ENCODE measurements at places on chromosomes 3 and 15.

- no peak for DNase-seq
Observed at GRCh38 chr3:27326202-27326601, 43.0 kb downstream of the NEK10 start.

- no peak for DNase-seq
Observed at GRCh38 chr15:26771578-26772153, 1.2 kb downstream of the GABRB3 start.

- DNase-seq, result no peak
Observed at GRCh38 chr3:67635257-67635656, 19.2 kb downstream of the SUCLG2 start.

DNA sequence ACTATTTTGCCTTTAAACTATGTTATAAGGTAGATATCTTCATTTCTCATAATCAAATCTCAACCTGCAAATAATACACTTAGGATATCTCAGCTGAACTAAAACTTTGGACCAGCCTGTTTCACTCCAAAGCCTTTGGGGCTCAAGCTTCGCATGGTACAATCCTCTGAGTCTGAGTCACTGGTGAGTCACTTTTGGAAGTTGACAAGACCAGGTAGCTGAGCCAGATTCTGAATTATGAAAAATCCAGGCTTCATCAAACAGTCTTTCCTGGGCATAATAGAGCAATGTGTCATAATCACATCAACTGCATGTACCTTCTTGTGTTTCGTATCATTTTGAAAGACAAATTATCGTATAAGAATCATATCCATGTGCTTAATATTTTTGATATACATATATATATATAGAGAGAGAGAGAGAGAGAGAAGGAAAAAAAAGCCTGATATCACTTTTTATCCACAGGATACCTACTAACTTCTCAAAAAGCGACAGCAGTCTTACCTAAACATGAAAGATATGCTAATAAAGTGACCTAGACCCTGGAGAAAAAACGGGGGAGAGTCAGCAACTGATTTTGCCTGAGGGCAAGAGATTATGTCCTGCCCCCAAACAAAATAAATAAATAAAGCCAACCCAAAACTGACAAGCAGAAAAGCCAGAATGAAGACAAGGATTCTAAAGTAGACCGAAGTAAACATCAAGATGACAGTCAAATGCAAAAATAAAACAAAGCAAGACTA, 263.9 kb upstream of the TGFBR2 start:
- no peak for DNase-seq

DNA sequence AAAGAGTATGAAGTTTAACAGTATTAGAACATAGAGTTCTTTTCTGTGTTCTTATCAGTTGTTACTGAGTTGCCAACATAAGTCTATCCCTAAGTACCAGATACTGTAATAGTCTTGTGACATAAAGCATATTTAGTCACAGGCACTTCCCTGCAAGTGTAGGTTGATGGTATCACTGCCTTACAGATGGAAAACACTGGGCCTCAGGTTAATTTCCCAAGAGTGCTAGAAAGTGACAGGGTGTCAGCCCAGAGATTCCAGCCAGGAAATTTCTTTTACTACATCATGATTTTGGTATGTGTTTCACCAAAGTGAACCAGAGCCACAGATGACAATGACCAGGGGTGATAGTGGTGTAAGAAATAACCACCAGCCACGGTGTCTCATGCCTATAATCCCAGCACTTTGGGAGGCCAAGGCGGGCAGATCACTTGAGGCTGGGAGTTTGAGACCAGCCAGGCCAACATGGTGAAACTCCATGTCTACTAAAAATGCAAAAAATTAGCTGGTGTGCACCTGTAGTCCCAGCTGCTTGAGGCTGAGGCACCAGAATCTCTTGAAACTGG, 3.2 kb downstream of the EIF1B start:
- DNase-seq, result no peak

GRCh38 chr3:64518496-64518895, 169.3 kb downstream of the ADAMTS9 start:
- no peak for DNase-seq

GRCh38 chr15:71781965-71782265, 28.4 kb upstream of the NR2E3 start:
- no peak for DNase-seq

- no peak for DNase-seq
Observed at GRCh38 chr3:112633191-112633590, 7.8 kb downstream of the CCDC80 start.

- DNase-seq, result no peak
Observed at GRCh38 chr3:180332608-180333007, 269.4 kb upstream of the TTC14 start.

DNA sequence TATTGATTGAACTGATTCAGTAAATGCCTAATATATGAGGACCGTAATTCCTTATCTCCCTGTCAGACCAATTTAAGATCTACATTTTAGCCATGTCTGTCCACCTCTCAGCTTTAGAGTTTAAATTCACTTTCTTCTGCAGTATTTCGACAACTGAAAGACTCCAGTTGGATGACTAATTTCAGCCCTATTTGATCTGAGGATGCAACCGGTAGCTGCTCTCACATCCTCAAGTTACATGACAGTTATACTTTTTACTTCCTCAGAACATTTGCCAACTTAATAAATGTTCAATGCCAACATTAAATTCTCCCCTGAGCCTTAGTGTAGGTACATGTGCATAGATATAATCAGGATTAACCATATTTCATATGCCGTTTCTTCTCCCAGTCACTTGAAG, 2.5 kb upstream of the HHLA2 start:
- no peak for DNase-seq

DNA sequence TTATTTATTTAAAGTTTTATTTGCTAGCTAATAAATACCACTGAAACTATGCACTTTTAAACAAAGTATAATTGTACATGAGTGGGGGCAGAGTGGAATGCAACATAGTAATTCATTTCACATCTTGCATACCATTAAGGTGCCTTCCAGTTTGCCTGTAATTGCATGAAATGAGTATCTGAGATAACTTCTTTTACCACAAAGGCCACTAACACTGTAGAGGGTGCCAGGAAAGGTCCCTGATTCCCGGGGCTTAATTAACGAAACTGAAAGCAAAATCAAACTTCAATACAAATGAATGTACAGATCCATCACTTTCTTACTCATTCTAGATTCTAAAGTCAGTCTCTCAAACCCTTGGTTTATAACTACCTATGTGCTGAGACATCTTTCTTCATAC, 2.1 kb downstream of the CD47 start:
- DNase-seq, result peak; percentile 34

Data from stimulated activated naive B cell treated with anti-CD40 and anti-IgM and Interleukin-4, amounts not matched to agents 10 μg/mL and 1 μg/mL and 100 μg/mL, for 72 hours (primary cell).